NCI-H1105 treated with DMSO at 0.1 percent for 48 hours (cell line): ENCODE measurements at places on chromosomes 2 and 18.

DNA sequence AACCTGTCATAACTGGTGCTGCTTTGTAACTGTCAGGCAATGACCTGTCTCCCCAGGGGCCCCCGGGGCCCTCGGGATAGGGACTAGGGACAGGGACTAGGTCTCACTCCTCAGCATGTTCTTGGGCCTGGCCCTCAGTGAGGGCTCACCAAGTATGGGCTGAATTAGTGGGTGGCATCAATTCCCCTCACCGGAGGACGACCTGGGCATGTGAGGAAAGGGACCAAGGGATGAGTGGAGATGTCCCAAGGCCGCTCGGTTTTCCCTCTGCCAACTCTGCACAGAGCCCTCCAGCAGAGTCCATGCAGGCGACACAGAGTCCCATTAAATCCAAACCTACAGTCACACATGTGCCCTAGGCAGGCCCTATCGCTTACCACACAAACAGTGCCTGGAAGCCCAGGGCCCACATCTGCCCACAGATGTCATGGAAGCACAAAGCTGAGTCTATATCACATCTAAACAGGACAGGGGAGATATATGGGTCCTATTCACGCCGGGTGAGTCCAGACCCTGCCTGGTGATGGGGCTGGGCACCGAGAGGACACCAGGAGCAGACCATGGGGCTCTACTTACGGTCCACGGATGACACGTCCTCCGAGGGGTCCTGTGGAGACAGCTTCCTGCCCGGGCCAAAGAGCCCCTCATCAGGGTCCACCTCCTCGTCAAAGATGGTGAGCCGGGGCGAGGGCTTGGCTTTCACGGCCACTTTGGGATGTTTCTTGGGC is 26.6 kb downstream of the HS1BP3 start:
- DNase-seq: no peak

DNA sequence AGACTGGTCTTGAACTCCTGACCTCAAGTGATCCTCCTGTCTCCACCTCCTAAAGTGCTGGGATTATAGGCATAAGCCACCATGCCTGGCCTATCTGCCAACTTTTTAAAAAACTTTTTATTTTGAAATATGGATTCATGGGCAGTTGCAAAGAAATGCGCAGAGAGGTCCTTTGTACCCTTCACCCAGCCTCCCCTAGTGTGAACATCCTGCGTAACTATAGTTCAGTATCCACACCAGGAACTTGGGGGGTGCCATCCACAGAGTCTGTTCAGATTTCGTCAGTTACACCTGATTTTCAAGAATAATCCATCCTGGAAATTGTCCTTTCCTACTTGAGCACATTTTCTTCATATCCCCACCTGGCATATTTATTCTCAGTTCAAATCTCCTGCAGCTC is 33.0 kb downstream of the EFR3B start:
- DNase-seq: no peak

GRCh38 chr2:121232626-121233265 is 52.3 kb downstream of the TFCP2L1 start:
- no peak for DNase-seq

DNA sequence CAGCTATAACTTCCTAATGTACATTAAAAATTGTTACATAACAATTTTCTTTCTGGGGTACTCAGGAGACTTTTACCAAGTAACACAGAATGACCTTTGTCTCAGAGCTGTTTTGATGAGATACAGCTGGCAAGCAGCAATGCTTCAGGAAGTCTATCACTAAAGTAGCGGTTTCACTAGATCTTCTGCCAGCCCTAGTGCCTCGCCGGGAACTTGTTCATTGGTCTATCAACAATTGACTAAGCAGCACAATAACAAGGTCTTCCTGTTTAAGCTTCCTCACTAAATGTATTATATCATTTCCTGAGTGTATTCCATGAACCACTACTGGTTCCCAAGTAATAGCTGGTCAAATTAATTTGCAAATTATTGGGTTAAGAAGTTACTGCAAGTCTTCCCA is 69.2 kb downstream of the TRIP12 start:
- DNase-seq: no peak

DNA sequence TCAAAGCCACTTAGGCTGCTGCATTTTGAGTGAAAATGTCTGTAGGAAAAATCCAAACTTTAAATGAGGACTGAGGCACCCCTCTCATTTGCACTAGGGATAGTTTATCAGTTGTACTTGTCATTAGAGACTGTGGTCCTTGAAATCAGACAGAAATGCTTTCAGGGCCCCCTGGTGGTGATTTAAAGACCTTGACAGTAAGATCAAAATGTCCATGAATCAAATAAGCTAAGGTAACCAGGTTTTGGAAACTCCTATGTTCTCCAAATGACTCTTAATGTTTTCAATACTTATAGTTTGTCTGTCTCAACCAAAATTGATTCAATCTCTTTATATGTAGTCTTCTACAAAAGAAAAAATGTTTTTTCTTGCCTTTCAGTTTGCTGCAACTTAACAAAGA is 28.8 kb upstream of the DDX18 start:
- DNase-seq: peak; percentile 62

GRCh38 chr18:50850307-50851065 is 28.4 kb upstream of the ME2 start:
- DNase-seq: no peak

GRCh38 chr2:141946016-141946415 is 184.8 kb downstream of the LRP1B start:
- no peak for DNase-seq

DNA sequence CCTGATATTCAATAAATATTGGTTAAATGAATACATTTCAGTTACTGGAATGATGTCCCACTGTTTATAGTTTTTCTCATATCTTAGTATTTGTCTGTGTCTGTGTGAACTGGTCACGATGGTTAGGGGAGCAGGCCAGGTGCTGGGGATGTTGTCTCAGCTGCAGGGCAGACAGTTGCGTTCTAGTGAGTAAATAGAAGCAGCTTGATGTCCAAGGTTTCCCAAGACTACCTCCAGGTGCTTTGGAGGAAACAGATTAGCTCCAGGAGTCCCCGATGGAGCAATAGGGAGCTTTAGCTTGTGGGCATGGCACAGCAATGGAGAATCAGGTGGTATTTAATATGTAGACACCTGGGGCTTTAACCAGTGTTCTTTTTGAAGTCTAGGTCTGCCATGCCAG is 75.5 kb downstream of the GULP1 start:
- no peak for DNase-seq

DNA sequence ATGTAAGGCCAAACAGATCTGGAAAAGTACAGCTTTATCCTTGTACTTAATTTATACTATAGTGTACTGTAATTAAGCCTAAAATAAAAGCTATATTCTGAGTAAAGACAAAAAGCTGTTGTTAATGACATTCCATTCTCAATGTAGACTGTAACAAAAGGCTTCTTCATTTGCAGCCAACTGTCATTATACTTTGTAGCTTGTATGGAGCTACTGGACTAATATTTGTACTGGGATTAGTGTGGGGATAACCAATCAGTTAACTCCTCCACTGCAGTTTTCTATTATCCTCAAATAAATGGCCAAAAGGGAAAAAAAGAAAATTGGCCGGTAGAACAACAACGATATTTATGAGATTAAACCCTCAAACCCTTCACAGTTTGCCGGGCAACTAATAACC is 66.5 kb downstream of the STK39 start:
- DNase-seq: peak; percentile 65

GRCh38 chr2:239502430-239503186 is 101.8 kb upstream of the HDAC4 start:
- DNase-seq: peak; percentile 32

DNA sequence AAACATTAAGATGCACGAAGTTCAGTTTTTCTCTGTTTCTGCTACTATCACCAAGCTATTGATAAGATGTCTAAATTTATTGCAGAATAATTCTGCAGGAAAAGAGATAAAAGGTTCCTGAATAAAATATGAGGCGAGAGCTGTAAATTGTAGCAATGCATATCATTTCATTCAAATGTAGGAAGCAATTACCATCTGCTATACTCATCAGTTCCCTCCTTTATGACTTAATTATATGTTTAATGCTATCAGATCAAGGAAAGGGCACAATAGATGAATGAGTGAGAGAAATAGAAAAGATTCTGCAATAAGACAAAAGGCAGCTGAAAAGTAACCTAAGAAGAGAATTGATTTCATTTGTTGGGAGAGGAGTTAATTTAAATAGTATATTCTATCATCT is 108.2 kb upstream of the GALNT5 start:
- DNase-seq: peak; percentile 5

- no peak for DNase-seq
Measured at GRCh38 chr2:72293620-72294019, 146.0 kb upstream of the CYP26B1 start.

- no peak for DNase-seq
Measured at GRCh38 chr2:238699307-238700116, 148.4 kb upstream of the TWIST2 start.

- no peak for DNase-seq
Measured at GRCh38 chr2:229486673-229487072, 215.6 kb upstream of the PID1 start.

DNA sequence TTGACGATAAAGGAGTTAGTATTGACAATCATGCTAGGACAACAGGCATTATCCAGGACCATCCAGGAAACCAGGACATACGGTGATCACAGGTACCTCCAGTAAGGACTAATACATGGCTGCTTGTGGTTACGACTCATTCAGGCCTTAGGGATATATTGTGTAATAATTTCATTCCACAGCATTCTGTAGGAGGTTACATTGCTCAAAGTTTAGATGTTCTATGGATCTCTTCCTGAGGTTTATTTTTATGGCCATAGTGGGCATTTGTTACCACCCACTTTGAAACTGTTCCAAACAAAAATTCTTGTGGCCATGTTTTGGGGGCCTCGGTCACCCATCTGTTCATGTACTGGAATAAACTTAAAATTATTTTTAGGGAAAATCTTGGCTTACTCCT is 431.6 kb downstream of the METTL4 start:
- no peak for DNase-seq

DNA sequence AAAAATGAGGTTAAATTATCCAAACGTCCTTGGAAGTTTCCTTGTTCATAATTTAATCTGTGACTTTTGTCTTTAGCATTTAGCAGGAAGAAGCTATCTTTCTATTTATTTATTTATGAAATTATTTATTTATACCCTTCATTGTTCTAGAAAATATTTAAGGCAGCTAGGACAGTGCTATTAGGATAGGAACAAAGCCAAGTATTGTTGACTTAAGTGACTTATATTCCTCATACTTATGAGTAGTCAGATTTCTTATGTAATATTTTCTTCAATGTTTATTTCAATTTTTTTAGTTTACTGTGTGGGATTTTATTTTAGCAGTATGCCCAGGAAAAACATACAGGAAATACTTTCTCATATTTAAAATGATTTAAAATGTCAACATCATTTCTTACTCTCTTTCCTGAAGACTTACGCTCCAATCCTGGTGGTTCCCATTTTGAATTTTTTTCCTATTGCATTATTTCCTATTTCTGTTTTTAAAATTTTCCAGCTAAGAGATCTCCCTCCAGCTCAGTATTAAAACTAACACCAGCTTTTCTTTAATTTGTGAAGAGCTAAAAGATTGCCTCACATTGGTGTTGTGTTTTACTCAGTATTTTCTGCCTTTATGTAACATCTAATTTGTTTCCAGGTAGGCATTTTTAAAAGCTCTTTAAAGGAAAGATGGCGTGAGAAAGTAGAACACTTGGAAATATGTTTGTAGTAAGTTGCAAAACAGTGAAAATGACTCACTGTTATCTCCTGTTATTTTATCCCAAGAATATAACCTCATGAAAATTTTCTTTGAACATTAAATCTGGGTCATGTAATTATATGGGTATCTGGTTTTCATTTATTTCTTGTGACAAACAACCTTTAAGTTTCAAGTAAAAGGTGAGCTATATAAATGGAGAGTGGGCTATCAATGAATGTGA is 32.2 kb downstream of the MAPRE2 start:
- DNase-seq: no peak

DNA sequence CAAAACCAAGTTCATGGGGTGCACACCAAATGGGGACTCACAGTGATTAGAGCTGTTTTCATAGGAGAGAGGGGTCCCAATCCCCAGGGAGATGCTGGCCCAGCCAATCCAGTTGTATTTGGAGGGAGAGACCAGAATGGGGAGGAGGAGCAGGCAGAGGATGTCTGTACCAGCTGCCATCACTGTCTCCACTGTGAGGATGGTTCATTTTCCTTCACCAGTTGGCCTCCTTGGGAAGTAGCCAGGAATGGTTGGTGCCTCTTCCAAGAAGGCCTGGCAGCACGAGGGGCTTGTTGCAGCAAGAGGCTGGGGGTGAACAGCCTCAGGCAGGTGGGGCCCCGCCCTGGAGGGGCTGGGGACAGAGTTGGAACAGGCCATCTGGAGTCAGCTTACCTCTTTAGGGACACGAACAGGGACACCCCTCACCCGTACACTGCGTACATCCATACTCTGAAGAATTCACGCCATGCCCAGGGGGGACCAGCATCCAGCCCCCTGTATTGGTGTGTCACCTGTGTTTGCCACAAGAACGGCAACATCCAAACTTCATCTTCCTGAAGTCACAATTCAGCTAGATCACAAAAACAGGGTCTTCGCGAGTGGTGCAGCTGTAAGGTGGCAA is 161.7 kb upstream of the ZNF236 start:
- no peak for DNase-seq

- DNase-seq: no peak
Measured at GRCh38 chr2:197944416-197945096, 140.2 kb downstream of the PLCL1 start.

DNA sequence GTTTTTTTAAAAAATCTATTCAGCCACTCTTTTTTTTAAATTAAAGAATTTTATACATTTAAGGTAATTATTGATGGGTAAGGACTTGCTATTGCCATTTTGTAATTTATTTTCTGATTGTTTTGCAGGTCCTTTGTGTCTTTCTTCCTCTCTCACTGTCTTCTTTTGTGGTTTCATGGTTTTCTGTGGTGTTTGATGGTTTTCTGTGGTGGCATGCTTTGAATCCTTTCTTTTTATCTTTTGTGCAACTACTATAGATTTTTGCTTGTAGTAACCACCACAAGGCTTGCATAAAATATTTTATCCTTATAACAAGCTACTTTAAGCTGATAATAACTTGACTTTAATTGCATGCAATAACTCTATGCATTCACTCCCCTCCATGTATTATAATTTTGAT is 31.5 kb upstream of the SLC4A10 start:
- DNase-seq: no peak

DNA sequence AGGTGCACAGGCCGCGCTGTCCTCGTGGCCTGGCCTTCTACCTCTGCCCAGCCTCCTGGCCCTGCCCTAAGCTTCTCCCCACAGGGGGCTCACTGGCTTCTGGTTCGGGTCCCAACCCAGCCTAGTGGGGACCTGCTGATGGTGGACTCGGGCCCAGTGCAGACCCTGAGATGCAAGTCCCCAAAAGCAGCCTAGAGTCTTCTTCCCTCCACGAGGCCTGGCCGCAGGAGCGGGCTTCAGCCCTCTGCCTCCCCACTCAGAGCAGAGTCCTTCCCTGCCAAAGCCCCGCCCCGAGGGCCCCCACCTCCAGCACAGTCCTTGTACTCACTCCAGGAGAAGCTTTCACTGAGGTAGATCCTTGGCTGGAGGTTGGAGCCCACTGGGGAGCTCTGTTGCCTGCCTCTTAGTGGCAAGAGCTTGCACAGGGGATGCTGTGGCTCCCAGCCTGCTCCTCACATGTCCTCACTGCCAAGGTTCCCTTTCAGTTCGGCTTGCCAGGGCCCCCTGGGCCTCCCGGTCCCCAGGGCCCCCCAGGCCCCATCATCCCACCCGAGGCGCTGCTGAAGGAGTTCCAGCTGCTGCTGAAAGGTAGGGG is 3.6 kb downstream of the ERFE start:
- no peak for DNase-seq

- peak; percentile 1 for DNase-seq
Measured at GRCh38 chr2:26587994-26588393, 53.2 kb downstream of the CIB4 start.
